ENCODE measurements at places on chromosomes 12 and 14.

DNA sequence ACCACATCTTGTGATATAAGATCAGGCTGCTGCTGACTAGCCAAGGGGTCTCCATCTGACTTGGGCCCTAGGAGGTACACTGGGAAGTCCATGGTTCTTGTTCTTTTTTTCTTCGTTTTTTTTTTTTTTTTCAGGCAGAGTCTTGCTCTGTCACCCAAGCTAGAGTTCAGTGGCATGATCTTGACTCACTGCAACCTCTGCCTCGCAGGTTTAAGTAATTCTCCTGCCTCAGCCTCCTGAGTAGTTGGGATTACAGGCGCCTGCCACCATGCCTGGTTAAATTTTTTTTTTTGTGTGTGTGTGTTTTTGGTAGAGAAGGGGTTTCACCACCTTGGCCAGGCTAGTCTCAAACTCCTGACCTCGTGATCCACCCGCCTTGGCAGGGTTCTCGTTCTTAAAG, 178.2 kb downstream of the RMST start:
- DNase-seq, result no peak

GRCh38 chr12:51328587-51328986, 4.6 kb upstream of the BIN2 start:
- no peak for DNase-seq

DNA sequence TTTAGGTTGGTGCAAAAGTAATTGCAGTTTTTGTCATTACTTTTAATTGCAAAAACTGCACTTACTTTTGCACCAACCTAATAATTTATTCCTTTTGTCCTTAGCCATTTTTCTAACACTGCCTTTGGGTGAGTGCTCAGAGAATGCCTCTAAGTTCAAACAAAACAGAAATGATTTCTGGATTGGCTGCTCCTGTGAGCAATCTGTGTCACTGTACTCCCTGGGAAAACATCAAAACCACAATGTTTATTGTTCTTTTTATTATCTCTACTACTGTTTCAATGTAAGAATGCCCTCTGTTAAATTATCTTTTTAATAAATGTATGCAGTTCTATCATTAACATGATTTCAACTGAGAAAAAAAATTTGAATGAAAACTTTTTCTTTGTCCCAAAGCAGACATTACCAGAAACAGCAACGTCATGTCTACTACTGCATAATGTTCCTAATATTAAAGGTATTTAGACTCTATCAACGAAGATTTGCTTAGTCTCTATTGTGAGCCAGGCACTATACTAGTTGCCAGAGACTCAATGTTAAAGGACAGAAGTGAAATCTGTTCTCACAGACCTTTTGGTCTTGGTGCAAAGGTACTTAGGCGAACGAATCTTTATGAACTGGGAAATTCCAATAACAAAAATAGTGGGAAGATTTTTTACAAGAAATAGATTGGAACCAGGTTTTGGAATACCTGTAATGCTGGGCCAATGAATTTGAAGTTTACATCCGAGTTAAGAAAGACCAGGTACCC, 6.2 kb downstream of the SLC41A2 start:
- DNase-seq, result no peak

- no peak for DNase-seq
Observed at GRCh38 chr14:75794615-75795038, 133.6 kb downstream of the TTLL5 start.

- no peak for DNase-seq
Observed at GRCh38 chr12:63918800-63919300, 74.3 kb downstream of the SRGAP1 start.

- peak; percentile 76 for DNase-seq
Observed at GRCh38 chr14:64779472-64779871, 75.2 kb downstream of the PLEKHG3 start.

DNA sequence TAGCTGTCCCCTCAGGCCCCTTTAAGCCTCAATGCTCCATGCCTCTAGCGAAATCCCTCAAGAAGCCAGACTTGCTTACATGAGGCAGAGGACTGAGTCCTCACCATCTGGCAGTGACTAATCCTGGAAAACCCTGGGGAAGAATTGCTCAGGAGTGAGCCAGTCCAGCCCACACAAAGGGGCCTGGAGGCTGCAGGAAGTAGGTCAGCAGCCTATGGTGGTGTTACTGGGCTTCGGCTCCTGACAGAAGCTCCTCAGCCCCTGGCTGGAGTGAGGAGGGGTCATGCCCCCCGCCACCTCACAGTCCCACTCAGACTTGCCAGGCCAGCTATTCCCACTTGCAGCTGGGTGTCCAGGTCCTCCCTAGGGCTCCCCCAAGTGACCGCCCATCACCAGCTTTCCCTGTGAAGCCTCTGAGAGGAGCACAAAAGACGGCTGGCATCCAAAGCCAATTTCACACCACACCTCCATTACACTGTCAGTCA, 250.5 kb downstream of the DPF3 start:
- DNase-seq, result peak; percentile 60

DNA sequence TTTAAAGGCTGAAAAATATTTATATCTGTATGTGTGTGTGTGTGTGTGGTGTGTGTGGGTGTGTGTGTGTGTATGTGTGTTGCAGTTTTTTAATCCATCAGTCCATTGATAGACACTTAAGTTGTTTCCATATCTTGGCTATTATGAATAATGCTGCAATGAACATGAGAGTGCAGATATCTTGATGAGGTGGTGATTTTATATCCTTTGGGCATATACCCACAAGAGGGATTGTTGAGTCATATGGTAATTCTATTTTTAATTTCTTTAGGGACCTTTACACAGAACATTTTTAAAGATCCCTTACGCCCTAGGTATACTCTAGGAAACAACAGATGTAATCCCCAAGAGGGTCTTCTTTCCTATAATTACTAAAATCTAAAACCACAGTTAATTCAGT, 154.5 kb upstream of the CLEC14A start:
- DNase-seq, result no peak

DNA sequence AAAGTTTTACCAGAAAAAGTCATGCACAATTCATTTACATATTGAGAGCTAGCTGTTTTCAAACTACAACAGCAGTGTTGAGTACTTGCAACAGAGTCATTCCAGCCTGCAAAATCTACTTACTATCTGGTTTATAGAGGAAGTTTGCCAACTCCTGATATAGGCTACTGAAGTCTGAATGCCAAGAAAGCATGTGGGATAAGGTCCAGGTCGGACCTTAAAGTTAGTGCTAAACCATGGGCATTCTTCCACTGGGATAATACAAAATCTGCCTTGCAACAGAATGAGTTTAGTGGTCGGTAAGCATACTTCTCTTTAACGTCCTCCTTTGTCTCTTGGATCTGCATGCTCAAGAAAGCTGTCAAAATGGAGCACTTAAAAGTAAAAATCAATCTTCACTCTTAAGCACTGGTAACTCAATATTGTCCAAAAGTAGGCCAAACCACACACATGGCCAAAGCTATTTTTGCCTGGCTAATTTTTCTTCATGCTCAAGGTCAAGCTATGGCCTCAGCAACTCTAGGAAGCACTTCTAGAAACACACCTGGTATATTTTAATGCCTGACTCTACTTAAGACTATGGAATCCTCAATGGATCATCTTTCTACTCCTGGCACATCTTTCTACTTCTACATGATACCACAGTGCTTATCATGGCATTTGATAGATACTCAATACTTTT, 364.9 kb upstream of the KITLG start:
- no peak for DNase-seq

GRCh38 chr14:94119071-94119470, 8.5 kb downstream of the IFI27 start:
- no peak for DNase-seq

GRCh38 chr14:99812096-99812750, 19.0 kb downstream of the EML1 start:
- no peak for DNase-seq

DNA sequence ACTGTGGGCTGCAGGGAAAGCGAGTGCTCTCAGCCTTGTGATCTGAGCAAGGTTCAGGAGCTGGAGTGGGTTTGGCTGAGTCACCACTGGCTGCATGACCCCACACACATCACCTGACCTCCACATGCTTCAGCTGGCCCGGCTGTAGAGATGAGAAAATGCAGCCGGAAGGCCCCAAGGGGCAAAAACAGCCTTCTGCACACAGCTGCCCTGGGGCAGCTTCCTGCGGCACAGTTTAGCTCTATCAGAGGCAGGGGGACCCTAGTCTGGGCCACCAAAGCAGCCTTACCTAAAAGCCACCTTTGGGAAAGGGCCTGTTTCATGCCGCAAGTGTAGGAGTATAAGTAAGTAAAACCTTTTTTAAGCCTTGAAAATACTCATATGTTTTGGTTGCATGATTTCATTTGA, 123.3 kb downstream of the SSPN start:
- DNase-seq, result no peak

Data from dorsolateral prefrontal cortex (tissue), 122 donors.